ENCODE measurements at places on chromosomes 5 and 9.

DNA sequence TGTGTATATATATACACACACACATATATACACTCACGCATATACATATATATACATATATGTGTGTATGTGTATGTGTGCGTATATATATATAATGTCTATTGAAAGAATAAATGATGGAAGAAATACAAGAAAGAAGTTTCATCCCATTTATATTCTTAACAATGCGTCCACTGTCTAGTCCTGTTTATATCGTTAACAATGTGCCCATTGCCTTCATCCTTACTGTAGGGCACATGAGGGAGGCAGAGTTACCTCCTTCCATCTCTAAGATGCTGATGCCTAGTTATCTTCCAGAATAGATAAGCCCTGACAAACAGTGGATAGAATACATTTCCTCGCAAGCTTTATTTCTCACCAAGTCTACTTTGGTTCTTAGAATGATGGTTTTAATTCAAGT is 389.8 kb upstream of the SEMA6A start:
- DNase-seq, result no peak

- no peak for DNase-seq
Measured at GRCh38 chr5:149631506-149631905, 50.2 kb downstream of the ARHGEF37 start.

DNA sequence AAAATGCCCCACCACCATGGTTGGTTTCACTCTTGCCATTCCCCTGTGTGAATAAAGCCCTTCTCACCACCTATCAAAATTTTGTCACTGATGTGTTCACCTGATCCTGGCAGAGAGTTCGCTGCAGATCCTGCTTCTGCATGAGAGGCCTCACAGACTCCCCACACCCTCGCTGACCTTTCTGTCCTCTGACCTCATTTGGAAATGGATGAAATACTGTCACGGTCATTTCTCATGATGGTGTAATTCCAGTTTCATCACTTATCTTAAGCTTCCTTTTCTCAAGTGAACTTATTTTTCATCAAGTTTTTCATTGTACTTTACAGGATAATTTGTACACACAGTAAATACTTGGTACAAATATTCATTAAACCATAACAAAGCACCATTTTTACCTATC is 131.3 kb downstream of the FRMD3 start:
- DNase-seq, result no peak

DNA sequence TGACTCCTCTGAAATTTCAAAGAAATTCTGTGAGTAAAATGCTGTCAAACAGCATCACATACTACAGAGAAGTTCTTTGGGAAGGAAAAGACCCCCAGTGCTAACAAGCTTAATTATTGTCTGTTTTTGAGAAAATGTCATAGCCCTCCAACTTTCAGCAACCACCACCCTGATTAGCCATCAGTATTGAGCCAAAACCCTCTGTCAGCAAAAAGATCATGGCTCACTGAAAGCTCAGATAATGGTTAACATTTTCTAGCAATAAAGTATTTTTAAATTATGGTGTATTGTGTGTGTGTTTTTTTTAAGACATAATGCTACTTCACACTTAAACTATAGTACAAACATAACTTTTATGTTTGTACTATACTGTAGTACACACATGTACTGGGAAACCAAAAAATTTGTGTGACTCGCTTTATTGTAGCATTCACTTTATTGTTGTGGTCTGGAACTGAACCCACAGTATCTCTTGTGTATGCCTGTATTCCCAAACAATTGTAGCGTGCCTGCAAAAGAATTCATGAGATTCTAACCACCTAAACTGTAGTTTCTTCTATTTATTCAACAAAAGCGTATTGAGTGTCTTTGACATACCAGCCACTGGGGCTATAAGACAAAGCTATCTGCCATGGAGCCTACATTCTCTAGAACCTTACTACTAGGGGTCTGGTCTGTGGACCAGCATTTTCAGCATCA is 31.6 kb downstream of the TLE4 start:
- no peak for DNase-seq

- no peak for DNase-seq
Measured at GRCh38 chr9:31700252-31701045, 684.0 kb upstream of the ACO1 start.

- DNase-seq, result no peak
Measured at GRCh38 chr9:4787876-4788275, 4.9 kb upstream of the RCL1 start.

DNA sequence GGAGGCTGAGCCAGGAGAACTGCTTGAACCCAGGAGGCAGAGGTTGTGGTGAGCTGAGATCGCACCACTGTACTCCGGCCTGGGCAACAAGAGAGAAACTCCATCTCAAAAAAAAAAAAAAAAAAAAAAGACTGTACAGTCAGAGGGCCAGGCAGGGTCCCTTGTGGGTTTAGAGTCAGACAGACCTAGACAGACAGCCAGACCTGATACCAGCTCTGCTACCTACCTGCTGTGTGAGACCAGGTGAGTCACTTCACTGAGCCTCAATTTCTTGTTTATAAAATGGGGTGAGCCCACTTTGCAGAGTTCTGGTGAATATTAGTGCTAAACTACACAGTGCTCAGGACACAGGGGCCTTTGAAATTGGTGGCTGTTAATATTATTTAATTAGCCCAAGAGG is 19.7 kb downstream of the TRIM14 start:
- no peak for DNase-seq

DNA sequence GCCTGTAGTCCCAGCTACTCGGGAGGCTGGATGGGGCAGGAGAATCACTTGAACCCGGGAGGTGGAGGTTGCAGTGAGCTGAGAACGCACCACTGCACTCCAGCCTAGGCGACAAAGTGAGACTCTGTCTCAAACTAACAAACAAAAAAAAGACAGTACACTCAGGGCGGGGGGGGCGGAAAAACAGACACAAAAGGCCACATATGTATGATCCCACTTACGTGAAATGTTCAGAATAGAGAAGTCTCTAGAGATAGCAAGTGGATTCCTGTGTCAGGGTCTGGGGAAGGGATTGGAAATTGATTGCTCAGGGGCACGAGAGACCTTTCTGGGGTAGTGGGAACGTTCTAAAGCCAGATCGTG is 9.0 kb upstream of the LCN1 start:
- no peak for DNase-seq

DNA sequence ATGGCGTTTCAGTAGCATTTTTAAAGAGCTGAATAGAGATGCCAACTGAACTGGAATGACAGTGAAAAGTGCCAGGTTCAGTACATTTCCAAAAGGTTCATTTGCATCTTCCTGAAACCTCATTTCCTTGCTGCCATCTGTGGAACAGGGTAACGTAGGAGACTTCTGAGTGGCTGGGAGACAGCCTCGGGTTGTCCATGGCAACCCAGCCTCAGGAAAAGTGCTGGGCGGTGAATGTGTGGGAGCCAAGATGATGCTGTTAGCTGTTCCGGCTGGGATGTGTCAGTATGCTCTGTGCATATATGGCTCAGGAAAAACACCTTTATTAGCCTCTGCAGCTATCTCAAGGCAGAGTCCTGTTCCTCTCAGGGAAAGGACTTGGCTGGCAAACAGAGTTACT is 87.5 kb downstream of the KLHL3 start:
- DNase-seq, result no peak

DNA sequence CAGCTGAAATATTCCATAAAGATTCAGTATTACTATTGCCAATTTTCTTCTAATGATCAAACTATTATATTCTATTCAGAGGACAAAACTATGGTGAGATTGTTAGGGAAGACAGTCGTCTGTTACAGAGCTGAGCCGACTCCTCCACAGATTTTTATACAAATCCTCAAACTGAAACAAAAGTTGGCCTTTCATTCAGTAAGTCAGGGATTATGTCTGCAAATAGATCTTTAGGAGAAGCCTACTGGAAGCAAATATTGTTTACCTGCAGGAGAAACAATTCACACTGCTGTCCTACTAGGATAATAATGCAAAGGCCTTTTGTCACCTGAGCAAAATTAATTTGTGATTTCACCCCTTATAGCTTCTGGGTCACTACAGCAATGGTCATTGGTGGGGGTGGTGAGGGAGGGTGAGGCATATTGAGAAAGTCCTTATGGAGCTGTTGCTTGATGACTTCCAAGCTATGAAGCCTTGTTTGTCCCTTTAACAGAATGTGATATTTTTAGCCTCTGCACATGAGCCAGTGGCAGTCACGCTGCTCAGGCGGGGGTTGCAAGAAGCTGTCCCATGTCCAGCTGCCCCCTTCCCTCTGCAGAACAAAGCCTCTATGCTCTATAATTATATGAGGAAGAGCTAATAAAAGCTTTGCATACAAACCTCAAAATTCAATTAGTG is 200.5 kb upstream of the KLF9 start:
- no peak for DNase-seq

DNA sequence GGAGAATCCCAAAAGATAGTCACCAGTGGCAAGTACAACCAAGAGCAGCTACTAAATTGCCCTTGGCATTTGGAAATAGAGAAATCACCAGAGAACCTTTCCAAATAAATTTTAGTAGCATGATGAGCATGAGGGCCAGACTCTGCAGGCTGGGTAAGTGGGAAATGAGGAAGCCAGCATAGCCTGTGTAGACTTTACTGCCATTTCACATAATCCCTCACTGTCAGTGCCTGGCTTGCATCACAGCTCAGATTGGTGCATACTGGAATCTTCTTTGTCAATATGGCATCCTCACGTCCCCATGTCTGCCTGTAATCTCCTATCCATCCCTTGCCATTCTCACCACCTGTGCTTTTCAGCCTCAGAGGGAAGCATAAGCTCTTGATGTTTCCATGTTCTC is 14.5 kb downstream of the GRAMD2B start:
- DNase-seq, result no peak

DNA sequence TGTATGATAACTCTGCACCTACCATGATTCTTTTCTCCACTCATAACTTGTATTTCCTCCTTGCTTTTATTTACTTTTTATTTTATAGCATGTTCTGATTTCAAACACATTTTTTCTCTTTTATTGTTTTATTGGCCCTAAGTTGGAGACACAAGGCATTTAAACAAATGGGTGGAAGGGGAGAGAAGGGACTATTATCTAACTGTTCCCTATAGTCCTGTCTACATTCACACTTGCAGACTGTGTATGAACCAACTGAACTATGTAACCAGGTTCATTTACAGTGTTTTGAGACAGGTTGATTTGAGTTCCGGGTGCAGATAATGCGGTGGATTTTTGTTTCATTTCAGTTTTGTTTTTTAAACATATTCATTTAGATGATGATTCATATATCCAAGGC is 830.6 kb upstream of the SEMA6A start:
- DNase-seq, result no peak

GRCh38 chr5:119597728-119598298 is 31.5 kb upstream of the FAM170A start:
- no peak for DNase-seq

DNA sequence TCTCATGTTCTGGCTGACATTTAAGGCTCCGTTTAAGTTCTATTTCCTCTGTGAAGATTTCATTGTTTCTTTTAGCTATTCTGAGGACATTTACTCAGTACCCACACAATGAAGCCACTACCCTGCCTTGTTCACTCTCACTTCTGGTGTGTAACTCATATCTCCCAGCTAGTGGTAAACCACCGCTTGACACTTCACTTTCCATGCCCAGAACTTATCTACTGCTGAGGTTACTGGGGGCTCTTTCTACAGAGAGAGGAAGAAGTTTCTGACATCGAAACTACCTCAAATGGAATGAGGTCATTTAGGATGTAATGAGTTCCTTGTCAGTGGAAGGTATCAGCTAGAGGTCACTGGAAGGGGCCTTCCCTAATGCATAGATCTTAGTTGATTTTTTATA is 501.5 kb downstream of the DMAC1 start:
- no peak for DNase-seq

DNA sequence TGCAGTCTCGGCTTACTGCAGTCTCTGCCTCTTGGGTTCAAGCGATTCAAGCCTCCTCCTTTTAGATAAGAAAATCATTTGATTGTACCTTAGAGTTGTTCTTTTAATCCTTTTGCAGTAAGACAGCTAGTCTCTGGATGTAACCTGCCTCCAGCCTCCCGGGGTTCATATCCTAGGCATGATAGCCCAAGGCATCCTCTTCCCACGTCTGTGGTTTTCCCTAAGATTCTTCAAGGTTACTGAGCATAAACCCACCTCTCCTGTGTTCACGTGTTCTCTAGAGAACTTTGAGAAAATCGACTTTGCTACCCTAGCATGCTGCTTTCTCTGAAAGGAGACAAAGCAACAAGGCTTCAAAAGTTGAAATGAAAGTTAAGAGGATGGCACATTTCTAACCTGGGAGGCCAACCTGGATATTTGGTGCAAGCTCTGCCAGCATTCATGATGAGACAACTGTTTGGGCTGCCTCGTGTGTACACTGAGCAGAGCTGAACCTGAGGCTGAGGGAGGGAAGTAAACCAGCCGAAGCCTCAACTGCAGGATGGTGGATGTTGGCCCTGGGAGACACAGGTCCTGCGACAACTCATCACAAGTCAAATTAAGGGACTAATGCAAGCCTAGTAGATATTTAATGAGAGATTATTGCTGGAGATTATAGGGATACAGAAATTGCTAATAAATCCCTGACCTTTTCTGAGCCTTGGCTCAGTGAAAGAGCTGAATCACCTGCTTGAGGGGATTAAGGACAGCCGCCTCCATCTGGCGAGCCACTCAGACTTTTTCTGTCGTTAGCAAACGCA is 261.8 kb downstream of the ARHGAP26 start:
- DNase-seq, result no peak

- no peak for DNase-seq
Measured at GRCh38 chr9:90114641-90115425, 510.0 kb downstream of the GADD45G start.

DNA sequence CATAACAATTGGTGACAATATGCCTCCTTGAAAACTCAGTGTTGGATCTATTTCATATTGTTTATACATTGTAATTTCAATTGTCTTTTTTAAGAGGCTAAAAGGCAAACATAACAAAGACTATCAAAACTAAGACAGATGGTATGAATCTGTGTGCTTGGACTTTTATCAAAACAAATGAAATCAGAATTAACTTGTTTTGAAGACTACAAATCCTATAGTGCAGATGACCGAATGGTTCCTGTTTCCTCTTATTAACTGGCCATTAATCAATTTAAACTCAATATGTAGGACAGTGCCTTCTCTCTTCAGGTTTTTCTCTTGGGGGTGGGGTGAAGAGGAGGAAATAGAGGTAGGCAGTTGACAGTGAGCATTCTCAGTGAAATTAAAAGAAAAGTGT is 366.9 kb upstream of the GRAMD2B start:
- DNase-seq, result no peak

DNA sequence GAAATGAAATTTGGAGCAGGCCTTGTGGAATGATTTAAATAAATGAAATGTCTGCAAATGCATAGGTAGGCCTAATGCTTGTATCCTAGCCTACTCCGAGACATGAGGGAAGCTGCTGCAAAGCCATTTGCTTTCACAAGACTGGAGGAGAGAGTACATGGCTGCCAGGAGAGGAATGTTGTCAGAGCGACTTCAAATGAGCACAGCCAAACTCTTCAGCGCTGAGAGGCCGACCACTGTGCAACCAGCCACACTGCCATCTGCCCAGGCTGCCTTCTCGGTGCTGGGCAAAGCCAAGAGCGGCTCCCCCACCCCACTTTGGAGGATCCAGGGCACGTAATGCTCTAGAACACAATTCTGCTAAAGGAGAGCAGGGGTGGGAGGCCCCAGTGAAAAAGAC is 122.6 kb downstream of the RASEF start:
- no peak for DNase-seq

GRCh38 chr9:114828303-114828650 is 22.4 kb upstream of the TNFSF15 start:
- DNase-seq, result no peak

Measured in dermis microvascular lymphatic vessel endothelial cell (primary cell).